Mammary microvascular endothelial cell (primary cell): ENCODE measurements at places on chromosomes 6 and 20. TPM values are rescaled to one million over a fixed set of nuclear protein-coding genes. Genes with fewer than 3 reads are reported as not detected.

The TENT5A gene
- total RNA-seq: 6.5 and 8.0 TPM in 2 replicates

The EEF1E1 gene
- total RNA-seq: 78.3 and 87.3 TPM in 2 replicates

The COL20A1 gene
- not detected in 2 replicates for total RNA-seq

The TBXT gene
- total RNA-seq: not detected in 2 replicates

The SEMG1 gene
- not detected in 2 replicates for total RNA-seq

The CST1 gene
- 0.80 and 1.3 TPM in 2 replicates for total RNA-seq

The HNF4A gene
- not detected in 2 replicates for total RNA-seq

The GMNN gene
- total RNA-seq: 39.8 and 46.0 TPM in 2 replicates

The FOXS1 gene
- total RNA-seq: not detected in 2 replicates

The OR12D3 gene
- not detected in 2 replicates for total RNA-seq

The GJA10 gene
- not detected in 2 replicates for total RNA-seq

The CASS4 gene
- total RNA-seq: not detected in 2 replicates

The DEFB132 gene
- total RNA-seq: not detected in 2 replicates

The RGS17 gene
- total RNA-seq: 1.1 and 3.4 TPM in 2 replicates

The VPS52 gene
- 36.8 and 43.6 TPM in 2 replicates for total RNA-seq

The CRISP3 gene
- total RNA-seq: not detected in 2 replicates

The NUS1 gene
- 15.7 and 16.9 TPM in 2 replicates for total RNA-seq

The ARMH2 gene
- not detected in 2 replicates for total RNA-seq

The OOEP gene
- not detected in 2 replicates for total RNA-seq

The GGTLC1 gene
- total RNA-seq: not detected in 2 replicates

The CCN2 gene
- 560 and 614 TPM in 2 replicates for total RNA-seq

The SLC2A10 gene
- 1.9 and 3.3 TPM in 2 replicates for total RNA-seq

The OR2J1 gene
- not detected in 2 replicates for total RNA-seq

The NTSR1 gene
- 0.15 and 0.27 TPM in 2 replicates for total RNA-seq

The PHACTR1 gene
- 10.5 and 12.5 TPM in 2 replicates for total RNA-seq

The PPP1R14C gene
- not detected in 2 replicates for total RNA-seq

The C6orf52 gene
- not detected in 2 replicates for total RNA-seq

The TULP1 gene
- not detected in 2 replicates for total RNA-seq

The RPL7L1 gene
- total RNA-seq: 136 and 160 TPM in 2 replicates

The HSP90AB1 gene
- total RNA-seq: 1,271 and 1,335 TPM in 2 replicates

The AHCY gene
- total RNA-seq: 145 and 147 TPM in 2 replicates

The KHDRBS2 gene
- not detected in 2 replicates for total RNA-seq

The PROKR2 gene
- total RNA-seq: not detected in 2 replicates

The CLVS2 gene
- not detected in 2 replicates for total RNA-seq

The TRDN gene
- total RNA-seq: not detected in 2 replicates

The OCSTAMP gene
- total RNA-seq: not detected in 2 replicates

The CPNE5 gene
- 2.3 and 3.3 TPM in 2 replicates for total RNA-seq

The SEL1L2 gene
- not detected in 2 replicates for total RNA-seq

The TBC1D7 gene
- 20.3 and 27.6 TPM in 2 replicates for total RNA-seq

The SLC9A8 gene
- total RNA-seq: 4.8 and 6.3 TPM in 2 replicates

The SLA2 gene
- total RNA-seq: not detected in 2 replicates

The ENPP5 gene
- total RNA-seq: not detected in 2 replicates

The WFDC12 gene
- total RNA-seq: not detected in 2 replicates

The TRMT11 gene
- 5.1 and 7.9 TPM in 2 replicates for total RNA-seq

The MUC21 gene
- total RNA-seq: not detected in 2 replicates

The GINM1 gene
- 35.1 and 35.6 TPM in 2 replicates for total RNA-seq

The LY6G6D gene
- total RNA-seq: not detected in 2 replicates

The GTSF1L gene
- not detected in 2 replicates for total RNA-seq

The TINAG gene
- not detected in 2 replicates for total RNA-seq

The VARS1 gene
- 102 and 107 TPM in 2 replicates for total RNA-seq

The TRIM10 gene
- total RNA-seq: not detected in 2 replicates

The MLN gene
- not detected in 2 replicates for total RNA-seq

The PLCB4 gene
- total RNA-seq: 0.13 and 0.25 TPM in 2 replicates
